ENCODE measurements at places on chromosomes 4 and X.

GRCh38 chr4:11261066-11261850 lies 167.4 kb downstream of the HS3ST1 start:
- DNase-seq, result no peak

- no peak for DNase-seq
These were observed 20.1 kb downstream of the FAT1 start for GRCh38 chr4:186703510-186703909.

DNA sequence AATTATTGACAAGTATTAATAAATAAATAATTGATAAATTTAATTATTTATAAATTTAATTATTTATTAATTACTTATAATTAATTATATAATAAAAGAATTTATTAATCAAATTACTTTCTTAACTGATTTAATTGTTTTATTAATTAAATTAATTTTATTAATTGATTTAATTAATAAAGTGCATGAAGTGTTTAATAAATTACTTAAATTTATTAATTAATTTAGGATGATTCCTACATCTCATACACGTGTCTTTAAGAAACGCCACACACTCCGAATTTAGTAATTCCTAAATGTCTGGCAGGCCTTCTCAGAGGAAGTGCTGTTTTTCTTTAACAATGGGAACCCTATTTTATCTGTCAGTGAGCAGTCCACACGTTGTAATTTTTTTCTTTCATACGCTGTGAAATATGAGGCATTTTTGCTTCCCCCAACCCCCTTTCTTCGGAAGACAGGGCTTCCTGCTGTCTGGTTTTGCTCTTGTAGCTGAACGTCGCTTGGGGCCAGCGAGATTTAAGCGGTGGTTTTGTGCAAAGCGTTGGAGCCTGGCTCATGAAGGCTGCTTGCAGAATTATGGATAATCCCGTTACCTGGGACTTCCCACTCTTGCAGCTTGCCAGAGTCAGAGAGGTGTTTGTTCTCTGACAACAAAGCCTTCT lies 46.8 kb downstream of the CRLF2 start:
- peak; percentile 94 for DNase-seq

DNA sequence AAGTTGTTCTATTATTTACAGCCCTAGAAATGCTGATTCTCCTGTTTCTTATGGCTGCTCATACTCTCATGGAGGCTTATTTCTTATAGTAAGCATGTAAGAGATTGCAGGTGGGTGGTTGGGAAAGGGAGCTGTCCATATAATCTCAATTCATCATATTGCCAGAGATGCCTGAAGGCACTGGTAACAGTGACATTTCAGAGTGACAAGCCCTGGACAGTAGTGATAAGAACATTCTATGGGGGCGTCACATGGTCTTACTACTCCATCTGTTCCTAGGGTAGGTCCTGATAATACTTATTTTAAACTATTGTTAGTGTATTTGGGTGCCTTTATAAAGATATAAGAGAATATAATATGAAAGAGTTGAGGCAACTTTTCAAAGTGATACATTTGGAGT lies 171.5 kb downstream of the CFAP299 start:
- peak; percentile 10 for DNase-seq

- DNase-seq, result no peak
These were observed 133.4 kb upstream of the TTC29 start for GRCh38 chr4:147078875-147079658.

- no peak for DNase-seq
These were observed 386 bp upstream of the TMEM184C start for GRCh38 chr4:147616849-147617172.

DNA sequence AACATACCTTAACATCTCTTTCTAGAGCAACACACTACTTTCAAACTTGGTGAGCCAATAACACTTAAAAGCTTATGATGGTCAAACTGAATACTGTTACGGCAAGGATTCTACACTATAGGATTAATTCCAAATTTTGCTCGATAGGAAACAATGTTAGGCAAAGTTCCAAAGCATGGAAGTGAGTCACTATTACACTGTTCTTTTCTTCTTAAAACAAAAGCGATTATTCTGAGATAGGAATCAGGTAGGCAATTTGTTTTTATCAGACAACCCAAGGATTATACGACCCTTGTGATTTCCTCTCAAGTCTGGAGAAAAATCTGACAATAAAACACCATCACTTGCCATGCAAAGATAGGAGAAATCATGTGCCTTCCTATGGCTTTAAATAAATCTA lies 81.5 kb downstream of the HUWE1 start:
- DNase-seq, result no peak

DNA sequence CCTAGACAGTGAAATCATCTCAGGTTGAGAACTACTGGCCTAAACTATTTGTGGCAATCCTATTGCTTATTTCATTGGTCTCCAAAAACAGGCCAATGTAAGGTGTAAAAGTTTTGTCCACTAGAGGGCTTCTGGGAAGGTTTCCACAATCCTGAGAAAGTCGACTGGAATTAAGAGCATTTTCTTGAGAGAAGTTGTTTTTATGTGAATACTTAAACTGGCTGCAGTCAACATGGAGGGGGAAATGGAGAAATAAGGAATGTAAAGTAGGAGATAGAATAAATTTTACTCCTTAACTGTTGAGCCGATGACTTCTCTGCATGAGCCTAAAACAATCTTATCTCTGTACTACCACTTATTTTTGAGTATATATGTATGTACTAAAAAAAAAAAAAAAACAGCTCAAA lies 11.0 kb upstream of the EIF4E start:
- peak; percentile 63 for DNase-seq

- DNase-seq, result no peak
These were observed 233.5 kb downstream of the DCTD start for GRCh38 chr4:182683661-182684060.

- no peak for DNase-seq
These were observed 133.2 kb downstream of the ZAR1 start for GRCh38 chr4:48623182-48623780.

- no peak for DNase-seq
These were observed 143.9 kb downstream of the KLHL13 start for GRCh38 chrX:117972711-117973109.

DNA sequence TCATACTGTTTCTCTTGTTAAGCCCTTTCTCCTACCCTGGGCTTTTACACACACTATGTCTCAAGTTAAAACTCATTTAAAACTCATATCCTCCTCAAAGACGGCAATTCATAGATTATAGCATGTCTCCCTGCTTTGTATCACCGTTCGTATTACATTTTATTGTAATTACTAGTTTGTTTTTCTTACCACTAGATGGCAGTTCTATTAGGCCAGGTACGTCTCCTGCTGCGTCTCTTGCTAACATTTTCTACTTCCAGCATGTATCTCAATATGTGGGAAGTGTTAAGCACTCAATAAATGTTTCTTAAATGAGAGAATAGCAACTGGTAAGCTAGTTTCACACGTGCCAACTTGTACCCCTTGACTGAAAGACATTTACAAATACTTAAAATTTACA lies 450.3 kb upstream of the PCDH7 start:
- no peak for DNase-seq

GRCh38 chr4:95507147-95507546 lies 41.6 kb downstream of the UNC5C start:
- DNase-seq, result no peak

GRCh38 chrX:118315529-118315928 lies 30.4 kb upstream of the WDR44 start:
- DNase-seq, result no peak

GRCh38 chr4:53919535-53919934 lies 144.9 kb downstream of the CHIC2 start:
- DNase-seq, result no peak

GRCh38 chrX:367866-368265 lies 18.8 kb downstream of the PPP2R3B start:
- DNase-seq, result no peak

DNA sequence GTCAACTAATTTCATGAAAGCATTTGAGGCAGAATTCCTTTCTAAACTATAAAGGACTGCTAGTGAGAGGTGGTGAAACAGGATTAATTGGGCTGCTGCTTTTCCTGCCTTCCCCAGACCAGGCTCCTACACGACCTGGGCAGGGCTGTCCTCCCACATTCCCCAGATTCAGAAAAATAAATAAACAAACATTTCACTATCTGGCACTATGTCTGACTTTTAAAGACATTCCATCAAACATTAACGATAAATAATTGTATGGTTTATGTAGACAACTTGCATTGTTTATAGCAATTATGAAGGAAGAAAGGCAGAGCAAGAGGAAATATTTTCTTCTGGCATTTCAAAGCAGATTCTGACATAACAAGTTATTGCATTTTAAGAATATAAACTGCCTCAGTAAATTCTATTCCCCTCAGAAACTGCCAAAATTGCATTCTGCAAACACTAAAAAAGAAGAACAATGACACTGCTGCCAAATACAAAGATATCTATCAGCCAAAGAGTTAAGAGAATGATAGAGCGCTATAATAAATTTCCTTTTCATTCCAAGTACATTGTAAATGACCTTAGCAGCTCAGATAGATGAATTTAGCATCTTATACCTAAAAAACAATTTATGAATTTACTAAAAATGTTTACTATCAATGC lies 214.7 kb upstream of the INTU start:
- DNase-seq, result no peak

DNA sequence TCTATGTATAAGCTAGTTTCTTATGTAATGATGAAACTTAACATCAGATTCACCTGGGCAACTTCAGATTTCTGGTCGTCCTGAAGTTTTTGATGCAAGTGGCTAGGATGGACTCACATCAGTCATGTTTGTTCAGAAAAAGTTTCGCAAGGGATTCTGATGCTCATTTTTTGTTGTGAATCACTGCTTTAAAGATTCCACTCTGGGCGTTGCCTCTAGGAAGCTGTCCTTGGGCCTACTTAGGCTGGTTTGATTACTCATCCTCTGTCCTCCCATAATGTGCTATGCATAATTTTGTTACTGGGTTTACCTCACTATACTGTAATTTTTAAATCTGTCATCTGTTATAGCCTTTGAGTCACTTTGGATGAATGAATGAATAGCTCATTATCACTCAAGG lies 30.8 kb downstream of the HERC3 start:
- DNase-seq, result no peak

- DNase-seq, result no peak
These were observed 17.1 kb upstream of the ETNPPL start for GRCh38 chr4:108779958-108780357.

DNA sequence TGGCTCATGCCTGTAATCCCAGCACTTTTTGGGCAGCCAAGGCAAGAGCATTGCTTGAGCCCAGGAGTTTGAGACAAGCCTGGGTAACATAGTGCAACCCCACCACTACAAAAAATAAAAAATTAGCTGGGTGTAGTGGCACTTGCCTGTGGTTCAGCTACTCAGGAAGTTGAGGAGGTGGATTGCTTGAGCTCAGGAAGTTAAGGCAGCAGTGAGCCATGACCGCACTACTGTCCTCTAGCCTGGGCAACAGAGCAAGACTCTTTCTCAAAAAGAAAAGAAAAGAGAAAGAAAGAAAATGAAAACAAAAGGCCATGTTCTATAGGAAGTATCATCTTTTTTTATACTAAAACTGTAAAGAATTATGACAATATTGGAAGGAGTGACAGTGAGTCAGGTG lies 38.5 kb downstream of the NEK1 start:
- DNase-seq, result no peak

GRCh38 chr4:189940178-189941004 lies at the start of gene FRG1:
Gene FRG1 (plus strand): TSS chr4:189940872. CDS start chr4:189941010, 138 bp downstream.
- DNase-seq, result peak; percentile 97

DNA sequence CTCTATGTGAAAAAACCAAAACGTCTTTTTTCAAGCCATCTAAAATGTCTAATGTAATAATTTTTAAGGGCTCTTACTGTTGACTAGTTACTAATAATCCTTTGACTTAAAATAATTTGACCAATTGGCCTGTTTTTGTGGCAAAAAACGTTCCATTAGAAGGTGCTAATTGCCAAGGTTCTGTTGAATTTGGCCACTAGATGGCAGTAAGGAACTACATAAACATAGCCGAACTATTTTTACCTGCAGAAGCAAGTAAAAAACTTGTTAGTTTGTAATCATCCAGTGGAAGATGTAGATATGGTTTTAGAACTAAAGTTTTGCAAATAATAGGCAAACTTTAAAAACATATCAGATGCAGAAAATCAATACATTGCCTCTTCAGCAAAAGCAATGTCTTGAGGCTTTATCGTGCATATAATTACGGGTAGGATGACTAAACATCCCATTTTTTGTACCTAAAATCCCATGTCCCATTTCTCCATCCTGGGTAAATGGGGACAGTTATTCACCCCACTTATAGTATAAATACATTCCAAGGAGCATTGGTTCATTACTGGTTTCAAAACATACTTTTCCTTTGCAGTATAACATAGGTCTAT lies 57.6 kb downstream of the PROM1 start:
- DNase-seq, result peak; percentile 89

- DNase-seq, result no peak
These were observed 21.8 kb downstream of the RAI2 start for GRCh38 chrX:17839269-17839668.

GRCh38 chr4:10022346-10023049 lies 1.2 kb upstream of the SLC2A9 start:
- DNase-seq, result no peak

- no peak for DNase-seq
These were observed 20.4 kb upstream of the TENM3 start for GRCh38 chr4:182222766-182223165.

DNA sequence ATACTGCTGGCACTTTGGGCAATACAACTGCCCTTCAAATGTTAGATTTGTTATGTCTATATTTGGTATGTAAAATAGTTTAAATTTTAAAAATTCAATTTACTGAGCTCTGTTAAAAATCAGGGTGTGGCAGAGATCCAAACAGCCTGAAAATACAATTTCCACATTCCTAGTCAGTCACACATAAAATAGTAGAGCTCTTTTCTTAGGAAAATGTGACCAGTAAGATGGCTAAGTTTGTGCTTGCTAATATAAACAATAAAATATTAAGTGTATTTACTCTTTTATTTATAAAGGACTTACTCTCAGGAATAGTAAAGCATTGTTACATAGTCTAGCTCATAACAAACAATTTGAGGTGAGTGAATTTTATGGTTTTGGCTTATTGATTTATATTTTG lies 200.2 kb downstream of the DKK2 start:
- no peak for DNase-seq

DNA sequence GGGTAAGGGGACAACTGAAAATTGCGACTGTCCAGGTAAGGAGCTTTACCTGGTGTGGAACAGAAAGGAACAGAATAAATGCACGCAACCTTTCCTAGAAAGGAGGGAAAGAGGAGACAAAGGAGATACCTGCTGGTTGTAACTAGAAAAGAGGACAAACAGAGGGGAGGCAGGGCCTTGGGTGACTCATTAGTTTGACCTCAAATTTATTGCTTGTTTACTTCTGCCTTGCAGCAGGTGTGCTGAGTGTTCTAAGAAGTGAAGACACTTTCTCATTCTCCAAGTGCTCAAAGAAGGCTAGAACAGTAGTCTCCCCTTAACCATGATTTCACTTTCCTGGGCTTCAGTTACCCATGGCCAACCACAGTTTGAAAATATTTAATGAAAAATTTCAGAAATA lies 123.1 kb upstream of the BOD1L1 start:
- DNase-seq, result no peak

- no peak for DNase-seq
These were observed 162.5 kb upstream of the RASGEF1B start for GRCh38 chr4:81634165-81634564.

GRCh38 chrX:123277347-123277746 lies 93.3 kb downstream of the GRIA3 start:
- no peak for DNase-seq

- peak; percentile 53 for DNase-seq
These were observed 1.4 kb downstream of the ZNF827 start for GRCh38 chr4:145936997-145937901.

All from common myeloid progenitor, CD34-positive (primary cell).